Activated CD4-positive, alpha-beta T cell treated with anti-CD3 and anti-CD28 coated beads, Interleukin-2, amount 10 ng/mL, durations not matched to agents 7 days and 5 days (primary cell): ENCODE measurements at places on chromosomes 12 and 14. TPM values are rescaled to one million over a fixed set of nuclear protein-coding genes. Genes with fewer than 3 reads are reported as not detected.

Gene MMP17
- total RNA-seq: 0.10 TPM

Gene KRT85
- total RNA-seq: not detected

Gene SLC7A8
- total RNA-seq: 0.27 TPM

Gene TMEM132C
- not detected for total RNA-seq

Gene TCL1A
- not detected for total RNA-seq

Gene ANKRD33
- total RNA-seq: not detected

Gene BDKRB2
- not detected for total RNA-seq

Gene LALBA
- total RNA-seq: not detected

Gene C1QL4
- total RNA-seq: not detected

Gene WIF1
- total RNA-seq: not detected

Gene ESPL1
- 125 TPM for total RNA-seq

Gene RFX4
- not detected for total RNA-seq
